ENCODE measurements at places on chromosomes 3 and 15.

- DNase-seq, result no peak
These were observed 59.1 kb upstream of the TOP2B start for GRCh38 chr3:25723802-25724201.

DNA sequence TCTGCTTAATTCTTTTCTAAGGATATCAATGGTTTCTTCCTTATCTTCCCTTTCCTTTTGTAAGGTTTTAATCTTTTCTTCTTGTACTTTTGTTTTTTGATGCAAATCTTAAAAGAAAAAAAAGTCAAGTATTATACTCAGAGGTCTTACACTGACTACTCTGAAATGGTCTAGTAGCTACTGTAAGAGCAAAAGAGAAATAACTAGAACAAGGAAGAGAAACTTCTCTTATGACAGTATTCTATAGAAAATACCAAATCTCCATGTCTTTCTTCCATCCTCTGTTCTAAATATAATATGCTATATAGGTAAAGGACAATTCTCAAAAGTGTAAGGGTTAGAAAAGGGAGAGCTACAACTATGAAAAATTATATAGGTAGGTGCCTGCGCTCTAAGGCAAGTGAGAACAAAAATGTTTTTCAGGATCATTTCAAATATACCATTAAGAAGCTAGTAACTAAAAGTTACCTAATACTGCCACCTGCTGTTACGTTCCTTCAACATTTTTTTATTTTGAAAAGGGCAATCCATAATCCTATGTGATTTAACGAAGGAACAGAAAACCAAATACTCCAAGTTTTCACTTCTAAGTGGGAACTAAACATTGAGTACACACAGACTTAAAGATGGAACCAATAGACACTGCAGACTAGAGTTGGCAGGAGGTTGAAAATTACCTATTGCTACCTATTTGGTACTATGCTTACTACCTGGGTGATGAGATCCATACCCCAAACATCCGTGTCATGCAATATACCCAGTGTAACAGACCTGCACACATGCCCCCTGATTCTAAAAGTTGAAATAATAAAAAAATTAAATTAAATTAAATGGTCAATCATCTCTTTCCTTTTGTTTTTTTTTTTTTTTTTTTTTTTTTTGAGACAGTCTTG is 36.7 kb downstream of the CIP2A start:
- DNase-seq, result no peak

DNA sequence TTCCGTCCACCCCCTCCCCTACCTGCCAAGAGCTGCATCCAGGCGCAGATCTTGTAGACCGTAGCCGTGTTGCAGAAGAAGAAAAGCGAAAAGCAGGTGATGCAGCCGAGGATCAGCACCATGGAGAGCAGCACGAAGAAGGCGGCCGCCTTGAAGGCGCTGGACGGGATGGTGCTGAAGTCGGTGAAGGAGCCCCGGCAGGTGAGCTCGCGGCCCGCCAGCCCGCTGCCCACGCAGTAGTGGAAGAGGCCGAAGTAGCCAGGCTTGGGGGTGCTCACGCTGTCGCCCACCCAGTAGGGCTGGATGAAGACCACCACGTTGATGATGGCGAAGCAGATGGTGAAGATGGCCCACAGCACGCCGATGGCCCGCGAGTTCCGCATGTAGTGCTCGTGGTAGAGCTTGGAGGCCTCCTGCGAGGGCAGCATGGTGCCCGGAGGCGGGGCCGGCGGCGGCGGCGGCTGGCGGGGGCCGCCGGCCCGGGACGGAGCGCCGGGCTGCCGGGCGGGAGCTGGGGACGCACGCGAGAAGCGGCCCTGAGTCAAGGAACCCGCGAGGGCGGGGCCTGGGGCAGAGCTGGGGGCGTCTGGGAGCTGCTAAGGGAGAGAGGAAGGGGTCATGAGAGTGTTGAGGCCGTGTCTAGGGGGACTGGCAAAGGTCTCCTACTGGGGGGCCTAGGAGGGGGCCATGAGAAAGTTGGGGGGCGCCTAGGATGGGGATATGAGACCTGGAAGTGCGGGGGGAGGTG is 1.2 kb downstream of the LHFPL4 start:
- DNase-seq, result peak; percentile 5

- no peak for DNase-seq
These were observed 76.0 kb downstream of the WWTR1 start for GRCh38 chr3:149581681-149582370.

DNA sequence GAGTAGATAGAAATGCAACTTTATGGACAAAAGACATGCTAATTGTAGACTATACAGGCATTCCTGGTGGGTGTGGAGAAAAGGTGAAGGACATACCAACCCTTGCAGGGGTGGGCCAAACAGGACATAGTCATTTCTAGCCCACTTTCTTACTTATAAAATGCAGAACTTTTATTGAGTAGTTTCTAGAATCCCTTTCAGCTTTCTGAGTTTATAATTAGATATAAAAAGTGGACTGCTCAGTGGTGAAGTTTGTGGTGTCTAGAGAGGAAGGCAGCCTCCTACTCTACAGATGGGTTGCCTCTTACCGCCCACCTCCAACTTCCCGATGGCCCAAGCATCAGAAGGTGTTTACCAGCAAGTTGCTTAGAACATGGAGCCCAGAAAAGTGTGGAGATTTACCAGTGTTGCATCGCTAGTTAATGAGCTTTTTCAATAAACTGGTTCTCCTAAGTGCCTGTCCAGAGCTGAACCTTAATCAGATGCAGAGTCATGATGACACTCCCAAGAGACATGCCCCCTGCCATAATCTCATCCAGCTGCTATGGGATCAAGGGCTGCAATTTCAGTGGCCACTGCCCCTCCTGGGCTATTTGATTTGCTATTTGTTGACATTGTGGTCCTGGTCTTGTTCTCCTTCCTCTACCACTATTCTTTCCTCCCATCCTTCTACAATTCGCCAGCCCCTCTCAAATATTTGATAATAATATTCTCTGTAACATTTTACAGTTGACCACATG is 77.5 kb upstream of the STRIT1 start:
- no peak for DNase-seq

DNA sequence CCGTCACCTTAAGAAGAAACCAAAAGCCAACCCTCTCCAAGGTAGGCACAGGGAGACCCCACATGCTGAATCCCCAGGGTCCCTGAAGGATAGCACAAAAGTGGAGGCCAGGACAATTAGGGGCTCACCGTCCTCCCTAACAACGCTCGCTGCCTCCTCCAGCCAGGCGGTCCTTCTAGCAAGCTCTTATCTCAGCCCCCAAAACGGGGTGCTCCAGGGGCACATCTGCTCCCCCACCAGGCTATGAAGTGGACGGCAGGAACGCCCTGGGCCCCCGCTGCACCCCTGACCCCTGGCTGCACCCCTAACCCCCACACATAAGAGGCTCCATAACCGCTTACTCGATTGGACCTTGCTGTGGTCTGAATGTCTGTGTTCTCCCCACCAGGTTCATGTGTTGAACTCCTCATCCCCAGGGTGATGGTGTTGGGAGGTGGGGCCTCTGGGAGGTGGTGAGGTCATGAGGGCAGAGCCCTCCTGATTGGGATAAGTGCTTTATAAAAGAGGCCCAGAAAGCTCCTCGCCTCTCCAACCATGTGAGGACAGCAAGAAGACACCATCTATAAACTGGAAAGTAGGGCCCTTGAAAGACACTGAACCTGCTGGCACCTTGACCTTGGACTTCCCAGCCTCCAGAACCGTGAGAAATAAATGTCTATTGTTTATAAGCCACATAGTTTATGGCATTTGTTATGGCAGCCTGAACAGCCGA is 153.3 kb downstream of the NUP210 start:
- no peak for DNase-seq

GRCh38 chr3:185759512-185759911 is 65.3 kb downstream of the IGF2BP2 start:
- no peak for DNase-seq

- no peak for DNase-seq
These were observed 108.8 kb downstream of the EPHB1 start for GRCh38 chr3:134903837-134904236.

GRCh38 chr3:1969281-1969680 is 129.4 kb upstream of the CNTN4 start:
- DNase-seq, result no peak

GRCh38 chr3:156664011-156664830 is 10.2 kb upstream of the TIPARP start:
- no peak for DNase-seq

GRCh38 chr15:90910441-90911301 is 7.6 kb downstream of the MAN2A2 start:
- DNase-seq, result no peak

- DNase-seq, result no peak
These were observed 55.8 kb downstream of the TBC1D5 start for GRCh38 chr3:17686613-17687012.

DNA sequence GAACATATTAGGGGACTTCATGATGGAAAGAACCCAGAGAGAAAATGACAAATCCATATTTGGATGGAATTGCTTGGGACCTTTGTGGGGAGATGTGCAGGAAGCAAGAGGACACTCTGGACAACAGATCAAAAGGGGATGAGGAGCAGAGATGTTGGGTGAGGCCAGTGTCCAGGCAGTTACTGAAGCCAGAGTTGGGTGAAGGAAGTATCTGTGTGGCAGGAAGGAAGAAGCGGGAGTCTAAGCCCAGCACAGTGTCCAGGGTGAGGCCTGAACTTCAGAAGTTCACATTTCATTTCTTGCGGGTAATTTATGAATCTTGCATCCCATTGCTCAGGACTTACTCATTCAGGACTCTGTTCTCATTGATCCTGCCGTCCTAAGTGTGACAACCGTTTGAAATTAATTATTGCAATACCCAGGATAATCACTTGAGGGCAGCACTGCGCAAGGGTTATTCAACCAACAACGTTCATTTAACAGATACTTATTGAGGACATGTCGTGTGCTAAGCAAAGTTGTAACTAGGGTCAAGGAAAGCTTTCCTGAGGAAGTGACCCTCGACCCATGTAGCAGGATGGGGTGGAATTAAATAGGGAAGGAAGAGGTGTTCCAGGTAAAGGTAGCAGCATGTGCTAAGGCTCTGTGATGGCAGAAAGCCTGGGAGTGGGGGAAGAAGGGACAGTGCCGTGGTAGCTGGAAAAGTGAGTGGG is 61.3 kb upstream of the CMTM8 start:
- DNase-seq, result peak; percentile 25

DNA sequence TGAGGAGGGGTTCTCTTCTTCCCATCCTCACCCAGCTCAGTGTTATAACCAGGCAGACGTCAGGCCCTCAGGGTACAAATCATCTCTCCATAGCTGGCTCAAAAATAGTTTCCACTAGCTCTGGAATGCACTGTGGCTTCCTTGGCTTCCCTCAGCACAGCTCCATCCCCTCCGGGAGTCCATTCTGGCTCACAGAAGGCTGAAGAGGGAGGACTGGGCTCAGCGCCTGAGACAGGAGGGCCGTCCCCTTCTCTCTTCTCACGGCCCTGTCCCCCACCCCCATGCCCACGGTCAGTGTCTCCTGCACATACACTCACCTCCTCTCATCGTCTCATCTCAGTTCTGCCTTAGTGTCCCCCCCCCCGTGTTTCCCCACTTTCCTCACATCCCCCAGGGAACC is 50.1 kb downstream of the UMPS start:
- no peak for DNase-seq

GRCh38 chr3:30924763-30925162 is 30.3 kb upstream of the GADL1 start:
- DNase-seq, result no peak

GRCh38 chr3:101143012-101143411 is 149.8 kb upstream of the ABI3BP start:
- DNase-seq, result no peak

DNA sequence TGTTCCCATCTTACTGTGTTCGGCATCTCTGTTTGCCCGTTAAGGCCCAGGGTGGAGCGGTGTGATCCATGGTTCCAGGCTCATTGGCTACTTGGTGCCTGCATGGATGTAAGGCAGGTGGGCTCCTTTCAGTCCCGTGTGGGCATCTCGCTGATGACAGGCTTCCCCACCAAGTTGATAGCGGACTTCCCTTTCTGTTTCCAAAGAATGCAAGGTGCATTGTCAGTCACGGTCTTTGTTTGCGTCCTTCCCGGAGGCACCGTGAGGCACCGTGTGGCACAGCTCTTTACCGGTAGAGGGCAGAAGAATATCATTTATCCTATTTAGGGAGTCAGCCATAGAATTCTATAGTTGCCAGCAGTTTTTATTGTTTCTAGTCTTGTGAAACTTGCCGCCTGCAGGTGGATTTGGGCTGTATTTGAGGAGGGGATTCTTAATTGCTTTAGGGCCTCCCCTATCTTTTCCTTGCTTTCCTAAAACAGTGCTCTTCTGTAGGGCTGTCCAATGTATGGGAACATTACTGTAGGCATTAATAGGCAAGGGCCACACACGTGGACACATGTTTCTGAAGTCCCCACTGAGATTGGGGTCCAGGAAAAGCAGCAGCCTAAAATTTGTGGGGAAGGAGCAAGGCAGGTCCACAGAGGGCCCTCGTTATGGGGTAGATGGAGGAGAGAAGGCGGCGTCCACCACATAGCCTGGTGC is 244.1 kb downstream of the SLCO3A1 start:
- DNase-seq, result no peak

DNA sequence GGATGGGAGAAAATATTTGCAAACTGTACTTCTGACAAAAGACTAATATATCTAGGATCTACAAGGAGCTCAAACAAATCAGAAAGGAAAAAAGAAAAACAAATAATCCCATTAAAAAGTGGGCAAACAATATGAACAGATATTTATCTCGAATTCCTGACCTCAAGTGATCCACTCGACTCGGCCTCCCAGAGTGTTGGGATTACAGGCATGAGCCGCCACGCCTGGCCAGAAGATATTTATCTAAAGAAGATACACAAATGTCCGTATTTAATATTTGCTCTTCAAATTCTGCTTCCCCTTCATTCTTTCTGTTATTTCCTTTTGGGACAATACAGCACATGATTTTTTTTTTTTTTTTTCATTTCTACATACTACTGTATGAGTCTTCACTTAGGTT is 151.7 kb upstream of the GRM7 start:
- DNase-seq, result no peak

GRCh38 chr3:127671523-127672428 is 976 bp upstream of the ABTB1 start:
- DNase-seq, result no peak
